ENCODE measurements at places on chromosomes 4 and X.

DNA sequence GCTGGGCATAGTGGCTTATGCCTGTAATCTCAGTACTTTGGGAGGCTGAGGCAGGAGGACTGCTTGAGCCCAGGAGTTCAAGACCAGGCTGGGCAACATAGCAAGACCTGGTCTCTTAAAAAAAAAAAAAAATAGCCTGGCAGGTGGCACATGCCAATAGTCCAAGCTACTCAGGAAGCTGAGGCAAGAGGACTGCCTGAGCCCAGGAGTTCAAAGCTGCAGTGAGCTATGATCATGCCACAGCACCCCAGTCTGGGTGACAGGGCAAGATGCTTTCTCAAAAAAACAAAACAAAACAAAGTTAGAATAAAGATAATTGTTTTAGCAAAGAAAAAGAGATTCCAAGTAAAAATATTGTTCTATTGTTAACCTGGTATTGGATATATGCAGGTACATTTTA, 75.0 kb downstream of the LRBA start:
- no peak for DNase-seq

GRCh38 chr4:36320117-36320896, 38.9 kb downstream of the DTHD1 start:
- DNase-seq: no peak

- DNase-seq: no peak
Observed at GRCh38 chr4:87865960-87866598, 33.3 kb downstream of the MEPE start.

DNA sequence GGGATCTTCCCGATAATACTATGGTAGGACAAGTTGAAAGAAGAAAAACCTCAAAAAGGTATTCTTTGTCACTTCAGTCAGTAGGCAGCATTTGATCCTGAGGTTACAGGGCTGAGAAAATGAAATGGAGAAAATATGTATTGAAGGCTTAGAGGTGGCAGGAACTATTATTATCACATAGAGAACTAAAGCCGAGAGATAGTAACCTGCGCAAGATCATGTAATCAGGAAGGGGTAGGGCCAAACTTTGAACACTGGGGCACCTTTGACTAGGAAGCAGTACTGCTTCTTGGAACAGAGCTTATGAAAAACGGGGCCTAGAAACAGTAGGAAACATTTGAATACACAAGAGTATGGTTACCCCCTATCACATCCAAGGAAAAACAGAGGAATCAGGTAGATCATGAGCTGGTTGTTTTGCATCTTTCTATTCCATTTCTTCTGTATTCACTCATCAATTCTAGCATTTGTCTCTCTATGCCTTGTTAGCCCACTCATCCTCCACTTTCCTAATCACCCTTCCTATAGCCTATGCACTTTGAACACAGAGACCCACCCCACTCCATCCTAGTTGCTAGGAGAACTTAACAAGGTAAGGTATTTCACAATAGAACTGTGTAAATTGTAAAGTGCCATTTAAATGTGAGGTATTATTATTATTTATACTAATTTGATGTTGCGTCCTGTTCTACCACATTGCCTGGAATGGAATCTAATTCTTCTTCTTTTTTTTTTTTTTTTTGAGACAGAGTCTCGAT, 34.6 kb upstream of the SLC9A7 start:
- no peak for DNase-seq

- no peak for DNase-seq
Observed at GRCh38 chrX:118239178-118239870, 106.6 kb upstream of the WDR44 start.

DNA sequence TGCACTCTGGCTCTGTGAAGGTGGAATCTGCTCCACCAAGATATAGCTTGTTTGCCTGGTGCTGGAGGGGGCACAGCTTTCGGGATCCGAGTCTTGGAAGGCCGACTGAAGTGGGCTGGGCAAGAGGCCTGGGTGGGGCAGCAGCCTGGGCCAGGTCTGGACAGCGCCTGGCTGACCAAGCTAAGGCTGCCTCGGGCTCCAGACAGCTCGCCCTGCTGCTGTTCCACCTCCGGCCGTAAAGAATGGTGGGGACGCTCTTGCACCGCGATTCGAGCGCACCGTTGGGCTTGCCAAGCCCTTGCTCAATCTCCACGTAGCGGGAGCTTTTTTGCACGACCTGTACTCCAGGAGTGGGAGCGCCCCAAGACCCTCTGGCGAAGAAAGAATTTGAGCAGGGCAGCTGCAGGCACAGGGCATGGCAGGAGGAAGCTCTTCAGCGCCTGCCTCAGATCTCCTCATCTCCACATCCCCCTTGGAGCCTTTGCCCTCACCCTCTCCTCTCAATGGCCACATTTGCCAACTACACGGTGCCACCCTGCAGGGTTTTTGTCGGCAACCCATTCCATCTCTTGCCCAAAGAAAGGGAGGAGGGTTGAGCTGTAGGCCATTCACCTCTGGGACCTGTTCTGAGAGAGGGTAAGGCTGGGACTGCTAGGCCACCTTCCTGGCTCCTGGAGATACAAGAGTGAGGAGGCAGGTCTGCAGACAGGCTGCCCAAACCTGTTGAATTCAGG, 18.9 kb downstream of the CNGA2 start:
- DNase-seq: peak; percentile 46

- DNase-seq: no peak
Observed at GRCh38 chr4:121738780-121739535, 26.0 kb downstream of the SMIM43 start.

DNA sequence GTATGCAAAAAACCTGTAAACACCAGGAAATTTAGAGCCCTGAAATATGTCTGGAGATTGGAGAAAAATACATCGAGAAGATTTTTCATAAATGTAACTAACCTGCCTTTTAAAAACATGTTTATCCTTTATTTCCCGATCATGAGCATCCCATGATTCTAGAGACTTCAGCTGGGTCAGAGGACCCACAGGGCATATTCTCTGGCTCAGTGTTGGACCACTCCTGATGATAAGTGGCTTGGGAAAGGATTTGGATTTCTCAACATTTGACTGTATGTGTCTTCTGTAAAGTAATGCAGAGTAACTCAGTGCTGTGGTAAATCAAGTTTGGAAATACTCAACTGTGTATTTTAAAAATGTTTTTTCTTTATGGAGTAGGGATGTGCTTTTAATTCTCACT, 40.0 kb upstream of the ANK2 start:
- DNase-seq: no peak

DNA sequence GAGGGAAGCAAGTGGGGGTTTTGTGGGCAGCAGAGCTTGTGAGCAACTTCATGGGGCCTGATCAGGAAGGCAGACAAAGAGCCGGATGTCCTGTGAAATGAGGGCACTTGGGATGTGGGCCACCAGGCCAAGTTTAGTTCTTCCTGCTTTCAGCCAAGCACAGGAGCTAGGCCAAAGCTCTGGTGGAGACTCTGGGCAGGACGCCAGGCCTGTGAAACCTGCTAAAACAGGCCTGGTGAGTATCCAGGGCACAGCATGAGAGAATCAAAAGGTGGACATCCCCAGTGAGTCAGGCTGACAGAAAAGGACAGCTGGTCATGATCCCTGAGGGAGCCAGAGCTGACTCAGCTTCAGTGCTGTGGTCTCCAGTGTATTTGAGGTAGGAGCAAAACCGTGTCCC, 95.7 kb downstream of the NPNT start:
- DNase-seq: peak; percentile 95

- no peak for DNase-seq
Observed at GRCh38 chr4:40197879-40198689, 1.3 kb downstream of the RHOH start.

- no peak for DNase-seq
Observed at GRCh38 chr4:109183931-109184490, 118.4 kb downstream of the COL25A1 start.

DNA sequence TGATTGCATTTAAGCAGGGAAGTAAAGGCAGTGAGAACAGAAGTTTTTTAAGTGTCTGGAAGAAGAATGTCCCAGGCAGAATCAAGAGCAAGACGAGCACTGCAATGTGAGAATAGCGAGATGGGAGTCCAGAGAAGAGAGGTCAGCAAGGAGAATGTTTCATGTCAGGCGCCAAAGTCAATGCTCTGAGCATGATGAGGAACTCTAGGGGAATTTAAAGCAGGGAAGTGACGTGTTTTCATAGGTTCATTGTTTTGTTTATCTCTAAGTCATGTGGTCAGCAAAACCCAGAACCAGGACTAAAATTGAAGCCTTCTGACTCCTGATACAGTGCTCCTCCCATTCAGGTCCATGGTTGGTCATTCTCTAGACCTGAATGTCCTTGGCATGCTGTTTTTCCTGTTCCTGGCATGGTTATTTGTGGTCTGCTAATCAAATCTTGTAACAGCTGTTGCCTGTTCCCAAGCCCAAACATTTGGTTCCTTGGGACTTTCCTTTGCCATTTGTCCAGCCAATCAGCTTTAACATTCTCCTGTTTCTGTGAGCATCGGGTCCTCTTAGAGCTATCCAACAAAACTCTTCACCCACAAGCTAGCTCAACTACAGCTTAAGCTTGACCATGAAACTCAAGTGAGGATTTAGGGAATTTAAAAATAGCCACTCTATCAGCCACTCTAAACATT, 37.7 kb downstream of the PTCHD1 start:
- DNase-seq: no peak

DNA sequence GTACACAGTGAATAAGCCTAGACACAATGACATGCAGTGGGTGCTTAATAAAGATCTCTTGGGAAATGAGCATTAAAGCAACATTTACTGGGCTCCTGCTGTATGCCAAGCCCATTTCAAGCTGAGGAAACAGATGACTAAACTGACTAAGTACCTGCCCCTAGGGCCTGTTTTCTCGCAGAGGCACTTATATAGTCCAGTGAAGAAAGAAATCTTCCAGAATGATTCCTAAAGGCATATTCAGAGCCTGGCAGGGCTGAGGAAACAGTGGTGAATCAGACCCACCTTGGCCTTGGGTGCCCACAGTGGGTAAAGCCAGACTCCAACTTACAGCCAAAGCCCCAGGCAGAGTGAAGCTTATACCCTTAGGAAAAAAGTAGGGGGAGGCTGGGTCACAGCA, 22.0 kb upstream of the S100P start:
- no peak for DNase-seq

DNA sequence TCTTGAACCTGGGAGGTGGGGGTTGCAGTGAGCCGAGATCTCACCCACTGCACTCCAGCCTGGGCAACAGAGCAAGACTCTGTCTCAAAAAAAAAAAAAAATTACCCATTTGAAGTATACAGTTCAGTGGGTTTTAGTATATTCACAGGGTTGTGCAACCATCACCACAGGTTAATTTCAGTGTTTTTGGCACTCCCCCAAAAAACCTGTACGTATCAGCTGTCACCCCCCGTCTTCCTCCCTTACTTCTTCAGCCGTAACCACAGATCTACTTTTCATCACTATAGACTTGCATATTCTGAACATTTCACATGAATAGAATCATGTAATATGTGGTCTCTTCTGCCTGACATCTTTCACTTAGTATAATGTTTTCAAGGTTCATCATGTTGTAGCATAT, 11.7 kb upstream of the PTTG2 start:
- DNase-seq: no peak

GRCh38 chrX:30262763-30263162, 15.8 kb downstream of the MAGEB1 start:
- no peak for DNase-seq

- DNase-seq: no peak
Observed at GRCh38 chrX:1903236-1903935, 288.5 kb downstream of the ASMT start.

GRCh38 chr4:54333657-54334056, 104.6 kb downstream of the PDGFRA start:
- no peak for DNase-seq

DNA sequence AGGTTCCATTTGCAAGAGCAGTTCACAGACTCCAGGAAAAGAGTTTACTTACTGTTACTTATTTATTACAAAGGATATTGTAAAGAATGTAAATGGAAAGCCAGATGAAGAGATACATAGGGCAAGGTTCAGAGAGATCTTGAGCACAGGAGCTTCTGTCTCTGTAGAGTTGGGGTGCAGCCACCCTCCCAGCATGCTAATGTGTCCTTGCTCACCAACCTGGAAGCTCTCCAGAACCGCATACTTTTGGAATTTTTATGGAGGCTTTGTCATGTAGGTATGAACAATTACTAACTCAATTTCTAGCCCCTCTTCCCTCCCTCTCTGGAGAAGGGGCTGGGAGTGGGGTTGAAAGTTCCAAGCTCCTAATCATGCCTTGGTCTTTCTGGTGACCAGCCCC, 857.2 kb downstream of the RPA4 start:
- DNase-seq: no peak

DNA sequence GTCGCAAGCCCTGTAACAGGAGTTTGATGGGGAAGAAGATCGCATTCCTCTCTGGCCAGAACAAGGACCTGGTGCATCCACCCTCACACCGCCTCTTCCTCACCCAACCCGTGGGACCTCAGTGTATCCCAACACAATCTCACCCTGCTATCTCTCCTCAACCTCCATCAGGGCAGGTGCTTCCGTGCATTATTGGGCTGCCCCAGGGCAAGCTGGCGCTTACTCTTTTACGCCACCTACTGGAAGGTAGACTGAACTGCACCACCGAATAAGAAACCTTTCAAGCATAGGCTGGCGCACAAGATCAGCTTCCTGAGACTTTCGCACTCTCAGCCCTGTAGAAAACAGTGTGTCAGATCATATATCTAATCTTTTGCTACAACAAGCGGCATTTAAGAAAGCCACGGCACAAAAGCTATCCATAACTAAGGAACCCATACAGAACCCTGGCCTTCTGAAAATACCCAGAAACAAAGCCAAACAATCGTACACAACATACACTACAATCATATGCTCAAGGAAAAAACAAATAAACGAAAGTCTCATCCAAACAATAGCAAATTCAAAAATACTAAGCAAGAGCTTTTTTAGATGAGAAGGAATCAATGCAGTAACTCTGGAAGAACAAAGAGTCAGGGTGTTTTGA, 209.3 kb downstream of the UGT8 start:
- no peak for DNase-seq

DNA sequence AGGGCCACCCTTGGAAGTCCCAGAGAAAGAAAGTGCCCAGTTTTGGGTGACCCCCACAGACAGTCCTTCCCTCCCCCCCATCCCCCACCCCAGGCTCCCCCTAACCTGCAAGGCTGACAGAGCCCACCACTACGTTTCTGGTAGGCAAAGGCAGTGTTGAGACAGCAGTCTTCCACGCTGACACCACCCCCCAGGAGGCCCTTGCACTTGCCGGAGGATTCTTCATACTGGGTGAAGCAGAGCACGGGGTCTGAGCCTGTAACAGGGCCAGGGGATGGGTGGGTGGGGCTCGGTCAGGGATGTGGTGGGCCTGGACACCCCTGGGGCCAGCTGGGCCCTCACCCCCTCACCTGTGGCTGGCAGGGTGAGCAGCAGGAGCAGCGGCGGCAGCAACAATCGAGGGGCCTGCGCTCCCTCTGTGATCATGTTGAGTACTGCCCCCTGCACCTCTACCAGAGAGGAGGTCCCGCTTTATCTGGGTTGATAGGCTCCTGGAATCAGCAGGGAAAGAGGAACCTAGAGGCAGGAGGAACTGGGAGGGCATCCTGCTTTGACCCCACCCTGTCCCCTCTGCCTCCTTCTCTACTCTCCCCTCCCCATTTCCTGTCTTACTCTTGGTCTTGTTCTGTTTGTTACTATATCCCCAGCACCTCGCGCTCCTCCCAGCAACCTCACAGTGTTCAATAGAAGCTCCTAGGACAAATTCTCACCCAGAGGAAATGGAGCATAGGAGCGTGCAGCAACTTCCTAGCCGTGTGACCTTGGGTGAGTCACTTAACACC, at the start of gene CFP:
TSS of gene CFP (minus strand) at position 512 of the 782 bp plus-strand sequence. CDS start at position 426, 86 bp downstream.
- DNase-seq: no peak
